Stimulated activated CD8-positive, alpha-beta memory T cell treated with anti-CD3 and anti-CD28 coated beads, Interleukin-7, amount 100 ng/mL, for 1 hour (primary cell): ENCODE measurements at places on chromosomes 5 and 9.

DNA sequence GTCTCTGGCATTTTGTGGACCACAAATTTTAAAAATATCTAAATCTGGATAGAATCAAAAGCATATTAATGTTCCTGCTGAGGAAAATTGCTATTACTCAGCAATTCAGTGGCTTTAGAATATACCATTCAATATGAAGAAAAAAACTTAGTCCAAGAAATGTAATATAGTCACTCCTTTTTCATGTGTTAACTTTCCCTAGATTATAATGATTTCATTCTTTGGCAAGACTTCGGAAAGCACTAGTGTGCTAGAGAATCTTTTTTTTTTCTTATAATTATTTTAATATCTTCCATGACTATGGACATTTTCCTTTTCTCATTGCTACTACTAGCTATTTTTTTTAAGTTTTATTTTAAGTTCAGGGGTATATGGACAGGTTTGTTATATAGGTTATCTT lies 102.4 kb upstream of the FAM174A start:
- no peak for DNase-seq

GRCh38 chr9:557601-558201 lies 283.8 kb upstream of the DMRT1 start:
- no peak for DNase-seq

DNA sequence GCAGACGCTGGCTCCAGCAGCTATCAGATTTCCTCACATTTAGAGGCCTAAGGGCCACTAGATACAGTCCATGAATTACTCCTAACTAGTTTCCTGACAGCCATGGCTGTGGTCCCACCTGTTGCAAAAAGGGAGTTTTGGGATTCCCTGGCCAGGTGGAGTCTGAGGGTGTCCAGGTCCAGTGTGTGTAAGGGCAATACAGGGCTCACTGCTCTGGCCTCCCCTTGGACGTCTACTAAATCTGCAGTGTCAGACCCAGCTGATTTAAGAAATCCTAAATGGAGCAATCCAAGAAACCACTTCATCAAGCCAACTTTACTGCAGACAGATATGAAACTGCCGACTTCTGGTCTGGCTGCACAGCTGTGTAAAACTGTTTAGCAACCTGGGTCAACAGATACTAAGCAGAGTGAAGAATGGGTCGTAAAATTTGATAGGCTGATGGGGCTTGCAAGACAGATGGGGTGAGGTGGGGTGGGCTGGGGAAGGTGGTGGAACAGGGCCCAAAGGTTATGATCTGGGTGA lies 116.4 kb downstream of the GADD45G start:
- no peak for DNase-seq

DNA sequence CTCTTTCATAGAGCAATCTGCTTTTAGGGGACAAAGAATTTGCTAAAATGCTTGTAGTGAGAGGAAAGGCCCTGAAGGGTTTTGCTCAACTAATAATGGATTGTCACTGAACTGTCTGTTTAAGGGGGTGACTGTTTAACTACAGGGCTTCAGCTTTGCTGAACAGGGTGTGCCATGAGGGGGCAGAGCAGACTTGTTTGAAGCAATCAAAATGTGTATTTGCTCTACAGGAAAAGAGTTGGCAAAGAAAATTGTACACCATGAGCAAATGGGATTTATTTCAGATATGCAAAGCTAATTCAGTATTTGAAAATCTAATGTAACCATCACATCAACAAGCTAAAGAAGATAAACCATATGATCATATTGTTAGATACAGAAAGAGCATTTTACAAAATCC lies 154.3 kb downstream of the GABRG2 start:
- DNase-seq = no peak

- no peak for DNase-seq
These were observed 532.4 kb downstream of the CDH10 start for GRCh38 chr5:24112420-24112819.

GRCh38 chr5:29162297-29162696 lies 2031.2 kb upstream of the CDH6 start:
- no peak for DNase-seq

- DNase-seq = no peak
These were observed 298.3 kb upstream of the EFNA5 start for GRCh38 chr5:107968998-107969397.

- no peak for DNase-seq
These were observed 116.6 kb downstream of the KLHL3 start for GRCh38 chr5:137619191-137619870.

GRCh38 chr5:8644377-8644776 lies 775.4 kb downstream of the MTRR start:
- no peak for DNase-seq
